ENCODE measurements at places on chromosomes 16 and 17. TPM values are rescaled to one million over a fixed set of nuclear protein-coding genes. Genes with fewer than 3 reads are reported as not detected.

DNA sequence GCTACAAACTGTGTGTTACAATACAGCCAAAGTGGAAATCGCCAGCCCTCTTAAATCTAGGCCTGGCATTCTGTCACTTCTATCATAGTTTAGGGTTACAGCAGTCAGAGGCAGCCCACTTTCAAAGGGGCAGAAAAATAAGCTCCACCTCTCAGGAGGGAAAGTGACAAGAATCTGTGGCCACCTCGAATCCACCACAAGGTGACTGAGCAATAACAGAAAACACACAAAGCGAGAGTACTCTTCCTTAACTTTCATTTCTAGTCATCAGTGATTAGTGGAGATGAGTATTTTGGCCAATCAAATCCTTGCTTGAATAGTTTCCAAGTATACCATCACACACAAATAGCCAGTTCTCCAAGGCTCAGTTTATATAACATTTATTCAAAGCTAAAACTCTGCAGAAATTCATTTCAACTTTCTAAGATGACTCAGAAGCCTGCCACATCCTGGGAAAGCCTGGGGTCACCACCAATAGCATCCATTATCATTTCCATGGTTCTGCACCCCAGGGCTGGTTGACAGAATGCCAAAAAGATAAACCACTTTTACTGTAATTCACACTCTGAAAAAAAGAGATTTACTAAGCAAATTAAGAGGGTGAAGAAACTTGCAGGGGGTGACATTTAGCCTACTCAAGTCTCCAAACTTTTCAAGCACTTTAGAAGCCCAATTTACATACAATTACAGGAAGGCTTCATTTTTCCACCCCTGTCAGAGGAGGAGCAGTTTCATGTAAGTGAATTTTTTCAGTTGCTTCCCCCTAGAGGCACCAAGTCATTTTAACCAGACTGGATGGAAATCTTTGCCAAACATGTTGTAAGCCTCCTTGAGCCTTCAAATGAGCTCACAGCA is 66.8 kb downstream of the SALL1 start:
- no peaks in the 10 kb centered on the region for H3K27me3 ChIP-seq
- no peaks in the 10 kb centered on the region for H3K36me3 ChIP-seq
- DNase-seq = no peak
- H3K4me1 ChIP-seq = no peaks in the 10 kb centered on the region

- H3K27me3 ChIP-seq = no peaks in the 10 kb centered on the region
- no peak for DNase-seq
- H3K4me1 ChIP-seq = no peaks in the 10 kb centered on the region
- H3K27ac ChIP-seq = no peak overlapping the region
- no peak overlapping the region for H3K4me3 ChIP-seq
Observed at GRCh38 chr17:70202840-70203239, 33.5 kb downstream of the KCNJ2 start.

GRCh38 chr17:36947922-36948716 is 635 bp upstream of the AATF start:
- H3K4me1 ChIP-seq = peaks cover 41% of the 10 kb centered on the region
- H3K4me3 ChIP-seq = peak overlapping the region; percentile 95
- DNase-seq = no peak
- peak overlapping the region; percentile 88 for H3K27ac ChIP-seq
- peaks cover 41% of the 10 kb centered on the region for H3K27me3 ChIP-seq

- no peaks in the 10 kb centered on the region for H3K36me3 ChIP-seq
- H3K27ac ChIP-seq = no peak overlapping the region
- H3K4me3 ChIP-seq = no peak overlapping the region
- no peaks in the 10 kb centered on the region for H3K27me3 ChIP-seq
- no peak for DNase-seq
Observed at GRCh38 chr17:70049801-70050591, 25.0 kb upstream of the KCNJ16 start.

DNA sequence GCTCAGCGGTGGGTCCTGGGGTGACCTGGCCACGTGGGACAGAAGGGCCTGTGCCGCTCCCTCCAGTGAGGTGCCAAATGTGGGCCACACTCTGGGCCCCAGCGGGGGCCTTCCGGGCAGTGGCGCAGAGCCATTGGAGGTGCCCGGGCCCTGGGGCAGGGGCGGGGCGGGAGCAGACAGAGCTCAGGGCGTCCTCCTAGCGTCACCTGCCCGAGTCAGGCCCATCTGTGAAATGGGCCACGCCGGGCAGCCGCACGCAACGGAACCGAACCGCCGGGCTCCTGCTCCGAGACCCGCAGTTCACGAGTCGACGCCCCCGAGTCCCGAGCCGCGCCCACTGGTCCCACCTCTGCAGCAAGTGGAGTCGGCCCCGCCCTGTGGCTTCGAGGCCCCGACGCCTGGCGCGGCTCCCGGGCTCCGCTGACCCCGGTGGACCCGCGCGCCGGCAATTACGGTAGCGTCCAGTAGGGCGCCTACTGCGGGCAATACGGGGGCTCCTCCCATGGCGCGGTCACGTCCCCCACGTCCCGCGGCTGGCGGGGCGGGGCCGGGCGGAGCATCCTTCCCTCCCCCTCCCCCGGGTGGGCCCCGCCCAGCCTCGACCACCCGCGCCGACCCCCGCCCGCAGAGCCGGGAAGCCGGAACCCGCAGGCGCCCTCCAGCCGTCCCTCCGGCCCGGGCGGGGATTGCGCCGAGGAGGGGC is 1.9 kb downstream of the SLC16A3 start:
- DNase-seq = peak; percentile 67
- peak overlapping the region; percentile 41 for H3K4me3 ChIP-seq
- no peaks in the 10 kb centered on the region for H3K27me3 ChIP-seq
- no peaks in the 10 kb centered on the region for H3K36me3 ChIP-seq

DNA sequence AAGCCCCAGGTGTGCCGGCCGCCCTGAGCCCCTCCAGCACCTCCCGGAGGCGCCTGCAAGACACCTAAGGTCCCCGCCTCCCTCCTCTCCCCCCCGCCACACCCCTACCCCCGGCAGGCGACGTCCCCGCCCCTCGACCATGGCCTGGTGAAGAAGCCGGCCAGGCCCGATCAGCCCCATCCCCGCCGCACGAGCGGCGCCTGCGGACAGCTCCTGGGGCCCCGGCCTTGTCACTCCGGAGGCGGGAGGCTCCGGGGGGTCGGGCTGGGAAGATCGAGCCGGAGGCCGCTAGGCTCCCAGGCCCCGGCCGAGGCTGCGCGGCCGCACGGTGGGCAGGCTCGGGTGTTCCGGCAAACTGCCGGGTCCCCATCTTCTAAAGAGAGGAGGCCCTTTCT is 405 bp upstream of the ACE start:
- no peak overlapping the region for H3K27ac ChIP-seq
- no peak for DNase-seq
- H3K4me1 ChIP-seq = peaks cover 14% of the 10 kb centered on the region
- H3K27me3 ChIP-seq = peaks cover 7% of the 10 kb centered on the region
- no peaks in the 10 kb centered on the region for H3K36me3 ChIP-seq
- H3K4me3 ChIP-seq = no peak overlapping the region

DNA sequence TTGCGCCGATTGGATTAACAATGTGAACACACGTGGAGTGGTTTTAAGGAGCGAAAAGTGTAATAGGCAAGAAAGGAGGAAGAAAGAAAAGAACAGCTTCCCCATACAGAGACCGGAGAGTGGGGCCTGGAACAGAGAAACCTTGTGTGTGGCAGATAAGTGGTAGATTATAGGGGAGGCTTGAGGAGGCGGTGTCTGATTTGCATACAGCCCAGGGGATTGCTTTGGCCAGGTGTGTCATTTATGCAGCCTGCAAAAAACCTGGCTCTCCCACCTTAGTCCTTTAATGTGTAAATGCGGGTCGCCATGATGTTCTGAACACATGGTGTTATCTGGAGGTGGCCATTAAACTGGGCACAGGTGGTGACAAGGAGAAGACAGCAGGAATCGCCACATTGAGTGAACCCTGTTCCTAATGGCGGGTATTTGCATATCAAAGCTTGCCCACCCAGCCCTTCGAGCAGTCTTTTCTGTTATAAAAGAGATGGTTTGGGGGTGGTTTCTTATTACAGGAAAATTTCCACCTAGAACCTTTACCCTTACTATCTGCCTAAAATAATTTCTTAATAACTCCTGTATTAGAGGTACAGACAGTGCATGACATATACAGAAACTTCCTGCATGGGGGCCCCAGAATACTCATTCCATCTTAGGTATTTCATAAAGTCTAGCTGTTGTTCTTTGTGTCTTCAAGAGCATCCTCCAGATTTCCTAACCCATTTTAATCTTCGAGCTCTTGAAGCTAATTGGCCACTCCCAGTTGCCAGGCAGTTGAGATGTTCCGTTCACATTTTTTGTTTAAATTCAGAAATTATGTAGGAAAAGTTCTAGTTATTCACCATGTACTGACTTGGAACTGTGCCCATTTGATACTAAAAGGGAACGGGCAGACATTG is 292.5 kb downstream of the RBFOX1 start:
- no peak overlapping the region for H3K27ac ChIP-seq
- H3K4me1 ChIP-seq = no peaks in the 10 kb centered on the region
- H3K36me3 ChIP-seq = no peaks in the 10 kb centered on the region

GRCh38 chr17:70987867-70988340 is 818.6 kb downstream of the KCNJ2 start:
- H3K4me1 ChIP-seq = no peaks in the 10 kb centered on the region
- no peak for DNase-seq
- no peaks in the 10 kb centered on the region for H3K36me3 ChIP-seq
- H3K4me3 ChIP-seq = no peak overlapping the region

- no peak overlapping the region for H3K27ac ChIP-seq
- no peaks in the 10 kb centered on the region for H3K27me3 ChIP-seq
- H3K4me3 ChIP-seq = no peak overlapping the region
- H3K4me1 ChIP-seq = no peaks in the 10 kb centered on the region
- DNase-seq = no peak
Observed at GRCh38 chr17:78239489-78239931, 8.1 kb downstream of the TMEM235 start.

- H3K4me1 ChIP-seq = no peaks in the 10 kb centered on the region
- DNase-seq = no peak
- H3K27me3 ChIP-seq = no peaks in the 10 kb centered on the region
- H3K4me3 ChIP-seq = no peak overlapping the region
Observed at GRCh38 chr17:43434902-43435319, 36.1 kb downstream of the ARL4D start.

- peaks cover 10% of the 10 kb centered on the region for H3K27me3 ChIP-seq
- H3K4me3 ChIP-seq = no peak overlapping the region
- H3K27ac ChIP-seq = no peak overlapping the region
- H3K36me3 ChIP-seq = no peaks in the 10 kb centered on the region
Observed at GRCh38 chr17:79690988-79691836, 39.5 kb upstream of the ENPP7 start.

GRCh38 chr16:24132797-24133155 is 123.4 kb upstream of the CACNG3 start:
- H3K4me3 ChIP-seq = no peak overlapping the region
- H3K4me1 ChIP-seq = no peaks in the 10 kb centered on the region
- no peaks in the 10 kb centered on the region for H3K27me3 ChIP-seq
- H3K27ac ChIP-seq = no peak overlapping the region
- DNase-seq = no peak
- H3K36me3 ChIP-seq = peaks cover 5% of the 10 kb centered on the region

GRCh38 chr17:77965352-77965751 is 6.8 kb downstream of the TNRC6C start:
- H3K4me1 ChIP-seq = peaks cover 88% of the 10 kb centered on the region
- no peak overlapping the region for H3K4me3 ChIP-seq
- H3K36me3 ChIP-seq = no peaks in the 10 kb centered on the region
- no peaks in the 10 kb centered on the region for H3K27me3 ChIP-seq
- no peak overlapping the region for H3K27ac ChIP-seq
- no peak for DNase-seq

GRCh38 chr16:1026057-1026783 is 44.6 kb downstream of the SOX8 start:
- no peak overlapping the region for H3K27ac ChIP-seq
- H3K27me3 ChIP-seq = no peaks in the 10 kb centered on the region
- DNase-seq = no peak
- H3K36me3 ChIP-seq = no peaks in the 10 kb centered on the region

DNA sequence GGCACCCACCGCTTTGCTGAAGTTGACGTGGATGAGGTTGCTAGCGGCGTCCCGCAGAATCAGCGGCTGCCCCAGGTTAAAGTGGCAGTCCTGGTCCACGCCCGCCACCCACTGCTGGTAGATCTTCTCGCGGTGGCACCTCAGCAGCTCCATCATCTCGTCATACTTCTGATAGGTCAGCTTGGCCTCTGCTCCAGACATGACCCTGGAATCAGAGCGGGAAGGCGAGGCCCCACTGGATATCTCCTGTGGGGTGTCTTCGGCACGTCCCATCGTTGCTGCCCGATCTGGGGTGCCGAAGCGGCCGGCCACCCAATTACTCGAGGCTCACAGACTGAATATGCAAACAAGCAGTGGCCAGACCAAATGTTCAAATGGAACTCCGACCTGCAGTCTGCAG is 16.5 kb downstream of the DNAH17 start:
- no peak overlapping the region for H3K27ac ChIP-seq
- H3K4me1 ChIP-seq = no peaks in the 10 kb centered on the region
- H3K36me3 ChIP-seq = no peaks in the 10 kb centered on the region
- no peak overlapping the region for H3K4me3 ChIP-seq
- DNase-seq = no peak

DNA sequence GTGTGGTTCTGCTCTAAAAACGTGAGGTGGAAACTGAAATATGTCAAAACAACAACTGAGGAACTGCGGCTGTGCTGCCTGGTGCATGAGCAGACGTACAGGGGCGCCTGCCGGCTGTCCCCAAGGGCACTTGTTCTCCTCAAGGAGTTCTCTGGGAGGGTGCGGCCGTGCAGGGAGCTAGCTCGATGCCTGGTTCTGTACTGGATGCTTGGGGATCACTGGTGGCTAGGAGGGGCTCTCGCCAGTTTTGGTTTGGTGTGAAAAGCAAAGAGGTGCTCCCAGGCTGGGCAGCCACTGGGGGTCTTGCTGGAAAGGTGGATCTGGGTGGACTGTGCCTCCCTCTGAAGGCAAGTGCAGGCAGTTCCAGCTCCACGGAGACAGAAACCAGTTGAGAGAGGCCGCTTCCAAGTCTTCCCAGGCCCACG is 41.9 kb upstream of the ATP2A3 start:
- no peak for DNase-seq
- H3K27ac ChIP-seq = no peak overlapping the region
- H3K27me3 ChIP-seq = no peaks in the 10 kb centered on the region

The HSD17B1 gene
- total RNA-seq = 0.37 TPM

The C17orf107 gene
- 2.3 TPM for total RNA-seq

The GLG1 gene
- total RNA-seq = 56.7 TPM

The PPP1R27 gene
- total RNA-seq = not detected

The INCA1 gene
- 0.37 TPM for total RNA-seq

The MPHOSPH6 gene
- total RNA-seq = 47.0 TPM

The KRTAP4-4 gene
- not detected for total RNA-seq

The MYH1 gene
- not detected for total RNA-seq

The CA5A gene
- total RNA-seq = not detected

The CEP295NL gene
- total RNA-seq = not detected

The XAF1 gene
- total RNA-seq = 5.8 TPM

The MT1G gene
- 46.8 TPM for total RNA-seq
